ENCODE measurements at places on chromosomes 3 and 15.
A peak's percentile ranks its signal among the peaks of the same experiment; 100 is the strongest.

GRCh38 chr3:174333640-174334039 is 525.5 kb upstream of the NAALADL2 start:
- no peak for DNase-seq

DNA sequence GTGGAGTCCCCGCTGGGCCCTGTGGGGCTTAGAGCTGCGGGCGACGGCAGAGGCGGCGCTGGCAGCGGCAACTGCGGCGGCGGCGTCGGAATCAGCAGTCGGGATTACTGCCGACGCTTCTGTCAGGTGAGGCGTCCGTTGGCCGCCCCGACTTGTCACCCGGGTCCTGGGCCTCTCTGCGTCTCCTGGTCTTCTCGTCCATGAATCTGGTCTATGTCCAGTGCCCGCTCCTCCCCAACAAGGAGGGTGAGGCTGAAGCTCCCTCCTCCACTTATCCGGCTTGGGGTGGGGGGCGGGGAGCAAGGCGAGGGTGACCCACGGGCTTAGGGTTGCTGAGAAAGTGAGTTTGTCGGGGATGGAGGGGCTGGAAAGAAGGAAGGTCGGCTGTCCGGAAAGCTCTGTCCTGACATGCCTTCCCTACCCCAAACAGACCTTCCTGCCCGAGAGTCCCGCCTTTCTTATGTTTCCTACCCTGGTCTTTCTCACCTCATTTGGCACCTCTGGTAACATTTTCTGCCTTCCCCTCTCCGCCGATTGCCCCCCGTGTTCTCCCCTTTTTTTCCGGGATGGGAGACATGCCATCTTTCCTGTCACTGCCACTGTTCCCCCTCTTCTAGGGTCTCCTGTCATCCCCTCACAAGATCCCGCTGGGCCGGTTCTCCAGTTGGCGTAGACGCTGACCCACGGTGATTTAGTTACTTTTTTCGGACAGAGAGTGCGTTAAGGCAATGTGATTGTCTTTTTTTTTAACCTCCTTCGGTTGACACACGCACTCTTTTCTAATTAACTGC is 520 bp downstream of the ZNF654 start:
- DNase-seq = peak; percentile 17

GRCh38 chr15:62244762-62245161 is 79.7 kb upstream of the C2CD4B start:
- DNase-seq = no peak

DNA sequence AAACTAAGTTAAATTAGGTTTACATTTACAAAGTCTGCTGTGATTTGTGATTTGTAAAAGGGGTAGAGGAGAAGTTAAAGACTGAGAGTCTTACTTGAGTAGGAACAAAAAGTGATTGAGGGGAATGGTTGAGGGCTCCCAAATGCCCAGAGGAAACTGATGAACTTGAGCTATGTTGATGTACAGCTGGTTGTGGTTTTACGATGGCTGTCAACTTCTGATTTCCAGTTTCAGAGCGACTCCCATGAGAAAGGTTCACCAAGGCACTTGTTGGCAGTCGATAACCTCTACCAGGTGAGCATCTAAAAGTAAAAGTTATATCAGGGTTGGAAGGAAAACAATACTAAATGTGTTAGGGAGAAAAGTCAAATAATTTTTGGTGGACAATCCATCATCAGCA is 91.0 kb downstream of the XRN1 start:
- DNase-seq = no peak

DNA sequence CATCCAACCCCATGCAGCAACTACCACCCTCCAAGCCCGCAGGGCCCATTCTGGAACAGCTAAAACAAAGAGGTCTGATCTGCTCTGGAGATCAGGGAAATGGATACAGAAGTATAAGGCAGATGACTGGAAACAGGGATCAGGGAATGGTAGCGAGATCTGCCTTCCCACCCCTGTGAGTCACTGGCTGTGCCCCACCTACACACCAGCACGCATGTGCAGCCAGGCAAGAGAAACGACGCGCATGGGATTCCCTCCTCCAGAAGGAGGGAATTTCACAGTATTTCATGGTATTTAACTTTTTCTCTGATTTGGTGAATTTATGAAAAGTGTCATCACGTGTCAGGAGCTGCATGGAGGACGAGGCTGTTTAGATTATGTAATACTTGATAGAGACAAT is 116.7 kb downstream of the ARRDC4 start:
- peak; percentile 93 for DNase-seq

GRCh38 chr15:85646538-85647091 is 148.1 kb downstream of the KLHL25 start:
- DNase-seq = peak; percentile 33

- no peak for DNase-seq
These were observed 74.0 kb upstream of the CCNL1 start for GRCh38 chr3:157233923-157234322.

GRCh38 chr3:50412231-50412754 is 53.0 kb upstream of the TMEM115 start:
- DNase-seq = no peak

DNA sequence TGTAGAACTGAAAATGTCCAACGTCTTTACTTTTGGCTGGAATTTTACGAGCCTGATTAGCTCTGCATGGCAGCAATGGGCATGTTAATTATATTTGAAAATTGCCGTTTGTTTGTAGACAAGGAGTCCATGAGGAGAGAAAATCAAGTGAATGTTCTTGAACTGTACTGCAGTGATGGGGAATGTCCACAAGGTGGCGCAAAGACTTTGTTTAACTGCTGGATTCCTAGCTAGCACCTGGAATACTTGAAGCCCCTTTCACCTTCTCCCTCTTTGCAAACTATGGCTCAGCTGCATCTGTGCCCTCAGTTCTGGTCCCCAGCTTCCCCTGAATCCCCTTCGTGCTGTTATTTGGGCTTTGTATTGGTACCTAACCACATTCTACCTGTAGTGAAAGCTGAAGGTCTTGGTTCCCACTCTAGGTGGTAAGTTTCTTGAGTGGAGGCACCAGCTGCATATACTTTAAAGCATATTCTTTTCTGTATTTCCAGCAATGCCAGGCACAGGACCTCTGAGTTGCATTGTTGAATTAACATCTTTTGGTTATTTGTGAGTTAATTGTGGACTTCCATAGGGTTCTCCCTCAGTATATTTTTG is 25.3 kb downstream of the EXOG start:
- DNase-seq = peak; percentile 67

DNA sequence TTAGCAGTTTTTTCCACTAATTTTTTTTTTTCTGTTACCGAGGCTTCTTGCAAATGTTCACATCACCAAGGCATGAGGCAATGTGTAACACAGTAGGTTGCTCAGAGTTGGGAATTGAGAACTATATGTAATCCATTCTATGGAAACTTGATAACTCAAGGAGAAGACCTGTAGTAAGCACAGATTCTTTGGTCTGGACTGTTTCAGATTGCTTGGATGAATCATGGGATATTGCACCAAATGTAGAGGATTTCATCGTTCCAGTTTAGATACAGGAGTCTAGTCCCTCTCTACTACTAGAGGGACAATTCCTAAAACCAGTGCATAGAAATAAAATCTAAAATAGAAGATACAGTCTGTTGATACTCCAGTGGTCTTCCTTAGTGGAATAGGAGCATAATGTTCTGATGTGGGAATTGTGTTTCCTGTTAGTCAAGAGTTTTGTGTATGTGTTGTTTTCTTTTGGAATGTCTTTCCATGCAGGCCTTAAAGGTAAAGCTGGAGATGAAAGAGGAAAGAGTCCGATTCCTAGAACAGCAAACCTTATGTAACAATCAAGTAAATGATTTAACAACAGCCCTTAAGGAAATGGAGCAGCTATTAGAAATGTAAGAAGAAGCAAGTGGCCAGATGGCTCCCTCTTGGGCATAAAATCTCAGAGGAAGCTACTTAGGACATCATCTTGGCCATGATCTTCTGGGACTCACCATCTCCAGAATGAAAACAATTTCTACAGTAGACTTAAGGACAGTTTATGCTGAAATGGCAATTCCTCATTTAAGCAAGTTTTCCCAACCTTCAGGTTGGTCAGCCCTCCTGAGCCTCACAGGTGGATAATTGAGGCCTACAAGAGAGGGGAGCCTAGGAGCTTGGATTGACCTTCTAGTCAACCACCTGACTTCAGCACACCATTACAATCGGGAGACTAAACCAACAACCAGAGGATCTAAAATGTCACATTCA is 10.7 kb downstream of the KNSTRN start:
- DNase-seq = no peak

GRCh38 chr3:59234884-59235633 is 185.2 kb upstream of the CFAP20DC start:
- no peak for DNase-seq

DNA sequence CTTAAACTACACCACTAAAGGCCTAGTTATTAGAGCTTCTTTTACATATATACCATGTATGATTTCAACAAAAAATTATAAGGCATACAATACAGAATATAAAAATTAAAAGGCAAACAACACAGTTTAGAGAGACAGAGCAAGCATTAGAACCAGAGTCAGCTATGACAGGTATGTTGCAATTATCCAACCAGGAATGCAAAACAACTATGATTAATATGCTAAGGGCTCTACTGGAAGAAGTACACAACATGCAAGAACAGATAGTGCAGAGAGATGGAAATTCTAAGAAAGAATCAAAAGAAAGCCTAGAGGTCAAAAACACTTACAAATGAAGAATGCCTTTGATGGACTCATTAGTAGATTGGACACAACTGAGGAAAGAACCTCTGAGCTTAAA is 39.6 kb downstream of the CCDC54 start:
- DNase-seq = no peak

- no peak for DNase-seq
These were observed 15.6 kb upstream of the MYH15 start for GRCh38 chr3:108525971-108526370.

DNA sequence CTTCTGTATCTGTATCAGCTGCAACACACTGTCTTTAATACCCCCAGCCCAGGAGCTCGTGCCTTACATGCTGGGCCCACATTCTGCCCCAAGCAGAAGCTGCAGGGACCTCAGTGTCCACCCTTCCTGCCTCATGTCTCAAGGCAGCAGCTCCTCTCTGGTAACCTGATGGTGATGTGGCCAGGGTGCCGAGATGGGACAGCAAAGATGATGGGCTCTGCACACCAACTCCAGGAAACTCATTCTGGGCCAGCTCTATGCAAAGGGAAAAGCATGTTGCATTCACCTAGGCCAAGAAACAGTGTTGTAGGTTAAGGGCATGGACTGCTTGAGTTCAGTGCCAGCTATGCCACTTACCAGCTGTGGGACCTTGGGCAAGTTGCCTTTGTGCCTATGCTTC is 79.5 kb upstream of the PRR23C start:
- no peak for DNase-seq

DNA sequence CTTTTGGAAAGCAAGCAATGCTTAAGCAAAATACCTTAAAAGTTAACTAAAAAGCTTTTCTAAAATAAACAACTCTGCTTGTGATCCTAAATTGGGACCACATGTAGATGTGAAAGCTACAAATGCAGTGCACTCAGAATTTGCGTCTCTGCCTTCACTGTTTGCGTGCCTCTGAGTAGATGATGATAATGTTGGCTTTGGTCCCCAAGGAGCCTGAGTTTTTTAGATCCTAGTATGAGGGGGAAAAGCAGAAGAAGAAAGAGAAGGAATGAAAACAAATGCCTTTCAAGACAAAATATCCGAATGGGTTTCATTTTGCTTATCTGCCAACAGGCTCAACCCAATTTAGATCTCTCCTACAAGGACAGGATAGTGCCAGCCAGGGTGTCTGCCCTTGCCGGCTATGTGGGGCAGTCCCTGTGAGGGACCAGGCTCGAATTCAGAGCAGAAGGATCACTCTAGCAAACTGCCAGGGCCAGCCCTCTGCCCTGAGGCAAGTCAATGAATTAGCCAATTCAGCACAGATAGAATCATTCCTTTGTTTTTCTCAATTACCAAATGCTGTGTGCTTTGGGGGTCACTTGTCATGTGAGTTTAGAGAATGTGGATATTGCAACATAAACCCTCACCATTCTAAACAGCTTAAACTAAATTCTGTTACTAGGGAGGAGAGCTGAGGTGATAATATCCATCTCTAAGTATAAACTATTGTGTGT is 28.5 kb downstream of the SCG5 start:
- DNase-seq = peak; percentile 73

DNA sequence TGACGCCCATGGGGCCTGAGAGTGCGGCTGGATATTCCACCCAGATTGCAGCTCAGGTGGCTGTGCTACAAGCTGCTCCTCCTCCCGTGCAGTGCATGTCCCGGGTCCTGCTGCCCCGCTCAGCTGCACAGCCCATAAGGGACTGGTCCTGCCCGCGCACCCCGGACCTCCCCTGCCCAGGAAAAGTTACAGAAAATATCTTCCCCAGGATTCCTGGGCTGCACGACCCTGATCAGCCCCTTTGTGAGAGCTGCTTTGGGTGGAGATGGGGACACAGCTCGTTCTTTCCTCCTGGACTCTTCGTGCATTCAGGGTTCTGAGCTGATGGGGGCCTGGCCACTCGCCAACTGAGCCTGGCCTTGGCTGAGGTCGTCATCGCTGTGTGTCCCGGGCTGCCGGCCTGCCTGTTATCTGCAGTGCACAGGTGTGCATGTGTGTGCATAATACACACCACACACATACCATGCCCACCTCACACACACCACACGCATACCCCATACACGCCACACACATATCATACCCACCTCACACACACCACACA is 28.8 kb downstream of the APBA2 start:
- no peak for DNase-seq

- DNase-seq = no peak
These were observed 3.1 kb upstream of the BHLHE40 start for GRCh38 chr3:4976109-4976508.

DNA sequence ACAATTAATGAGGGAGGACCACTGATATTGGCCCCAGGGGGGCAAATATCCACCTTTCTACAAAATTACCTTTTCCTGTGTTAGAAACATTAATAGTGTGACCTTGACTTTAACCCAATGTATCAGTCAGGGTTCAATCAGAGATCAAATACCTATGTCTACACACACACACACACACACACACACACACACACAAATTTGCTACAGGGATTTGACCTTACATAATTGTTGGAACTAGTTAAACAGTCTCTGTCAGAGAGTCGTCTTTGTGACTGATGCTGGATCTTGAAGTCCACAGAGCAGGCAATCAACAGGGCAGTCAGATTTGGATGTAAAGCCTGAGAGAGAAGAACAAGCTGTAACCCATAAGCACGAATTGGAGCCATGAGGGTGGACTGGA is 32.5 kb downstream of the TM4SF4 start:
- no peak for DNase-seq

GRCh38 chr3:185517387-185518130 is 18.7 kb upstream of the TMEM41A start:
- DNase-seq = no peak

- DNase-seq = no peak
These were observed 737.4 kb downstream of the ZNF385D start for GRCh38 chr3:21013566-21013965.

Data from AG20443 (cell line).